ENCODE measurements at places on chromosomes 5 and 9.

DNA sequence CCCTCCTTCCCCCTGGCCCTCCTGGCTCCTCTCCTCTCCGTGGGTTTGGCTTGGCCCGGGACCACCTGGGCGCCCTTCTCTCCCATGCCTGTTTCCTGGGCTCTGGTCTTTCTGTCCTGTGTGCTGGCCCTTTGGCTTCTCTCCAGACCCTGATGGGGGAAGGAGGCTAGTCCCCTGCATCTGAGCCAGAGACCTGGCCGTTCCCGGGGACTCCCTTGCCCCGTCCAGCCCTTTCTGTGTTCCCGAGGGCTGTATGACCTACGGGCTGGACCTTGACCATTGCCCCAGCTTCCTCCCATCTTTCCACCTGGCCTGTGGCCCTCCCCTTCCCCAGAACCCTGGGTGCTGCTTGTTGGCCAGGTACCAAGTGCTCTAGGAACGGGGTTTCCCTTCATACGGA is 8.4 kb downstream of the NELFB start:
- DNase-seq, result no peak

DNA sequence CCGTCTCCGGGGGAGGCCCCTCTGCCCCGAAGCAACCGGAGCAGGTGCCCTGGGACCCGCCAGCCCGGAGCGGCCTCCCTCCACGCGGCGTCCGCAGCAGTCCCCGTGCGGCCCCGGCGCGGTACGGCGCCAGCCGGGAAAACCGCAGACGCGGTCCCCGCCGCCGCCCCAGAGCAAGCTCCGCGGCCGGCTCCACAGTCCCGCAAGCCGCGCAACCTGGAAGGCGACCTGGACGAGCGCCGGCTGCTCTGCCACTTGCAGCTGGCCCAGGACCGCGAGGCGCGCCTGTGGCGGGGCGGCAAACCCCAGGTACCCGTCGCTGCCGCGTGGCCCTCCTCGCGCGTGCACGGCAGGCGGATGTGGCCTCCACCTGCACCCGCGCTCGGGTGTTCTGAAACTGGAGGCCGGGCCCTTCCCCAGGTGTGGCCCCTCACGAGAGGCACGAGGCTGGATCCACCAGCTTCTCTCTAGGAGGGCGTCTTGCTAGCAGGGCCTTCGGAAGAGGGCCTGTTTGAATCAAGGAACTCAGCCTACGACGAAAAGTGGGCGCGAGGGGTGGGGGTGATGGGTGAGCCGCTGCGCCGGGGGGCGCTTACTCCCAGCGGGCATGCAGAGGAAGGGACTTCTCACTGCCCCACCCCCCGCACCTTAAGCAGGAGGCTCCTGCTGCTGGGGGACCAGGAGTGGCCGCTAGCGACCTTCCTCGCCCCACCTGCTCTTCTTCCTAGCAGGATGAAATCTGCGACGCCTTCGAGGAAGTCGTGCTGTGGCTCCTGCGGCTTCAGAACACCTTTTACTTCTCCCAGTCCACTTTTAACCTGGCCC is 602 bp downstream of the CCNI2 start:
- DNase-seq, result no peak

GRCh38 chr5:174337276-174338184 is 292.0 kb downstream of the NSG2 start:
- DNase-seq, result no peak

DNA sequence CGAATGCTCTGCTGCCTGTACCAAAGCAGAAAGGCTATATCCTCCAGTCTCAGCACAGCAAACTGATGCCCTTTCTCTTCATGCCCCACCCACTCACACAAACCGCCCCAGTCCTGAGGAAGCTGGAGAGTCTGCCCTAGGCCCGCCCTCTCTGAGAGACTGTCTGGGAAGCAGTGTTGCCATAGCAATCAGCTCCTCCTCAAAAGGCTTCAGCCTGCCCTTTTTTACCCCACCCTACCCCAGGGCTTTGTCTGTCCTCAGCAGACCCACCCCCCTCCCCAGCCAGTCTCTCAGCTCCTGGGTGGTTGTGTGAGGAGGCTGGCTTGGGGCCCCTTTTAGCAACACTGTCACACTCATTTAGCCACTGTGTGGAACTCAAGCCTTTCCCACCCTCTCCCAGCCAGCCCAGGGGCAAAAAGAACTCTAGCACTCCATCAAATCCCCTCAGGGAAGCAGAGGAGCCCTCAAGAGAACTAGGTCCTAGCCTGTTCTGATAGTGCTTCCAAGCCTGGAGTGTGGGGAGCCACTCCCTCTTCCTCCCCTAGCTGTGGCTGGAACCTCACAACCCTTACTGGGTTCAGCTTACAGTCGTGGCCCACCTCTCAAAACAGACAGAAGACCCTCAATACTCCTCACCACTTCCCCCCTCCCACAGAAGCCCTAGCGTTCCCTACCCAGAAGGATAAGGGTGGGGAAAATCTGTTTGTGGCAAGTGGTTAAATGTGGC is 1.4 kb downstream of the ATOSB start:
- peak; percentile 79 for DNase-seq

DNA sequence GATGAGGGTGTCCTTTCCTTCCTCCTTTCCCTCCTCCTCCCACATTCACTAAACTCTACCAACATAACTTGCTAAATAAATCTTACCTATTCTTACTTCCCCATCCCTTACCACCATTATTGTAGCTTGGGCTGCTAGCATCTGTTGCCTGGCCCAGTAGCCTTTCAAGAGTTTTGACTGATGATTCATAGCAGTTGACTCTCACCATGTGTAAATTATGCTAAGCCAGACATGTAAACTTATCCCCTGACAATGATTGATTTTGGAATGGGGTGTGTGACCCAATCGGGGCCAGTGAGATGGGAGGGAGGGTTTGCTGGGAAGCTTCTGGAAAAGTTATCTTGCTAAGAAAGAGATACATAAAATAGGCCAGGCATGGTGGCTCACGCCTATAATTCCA is 161.8 kb upstream of the SPRY4 start:
- DNase-seq, result no peak

DNA sequence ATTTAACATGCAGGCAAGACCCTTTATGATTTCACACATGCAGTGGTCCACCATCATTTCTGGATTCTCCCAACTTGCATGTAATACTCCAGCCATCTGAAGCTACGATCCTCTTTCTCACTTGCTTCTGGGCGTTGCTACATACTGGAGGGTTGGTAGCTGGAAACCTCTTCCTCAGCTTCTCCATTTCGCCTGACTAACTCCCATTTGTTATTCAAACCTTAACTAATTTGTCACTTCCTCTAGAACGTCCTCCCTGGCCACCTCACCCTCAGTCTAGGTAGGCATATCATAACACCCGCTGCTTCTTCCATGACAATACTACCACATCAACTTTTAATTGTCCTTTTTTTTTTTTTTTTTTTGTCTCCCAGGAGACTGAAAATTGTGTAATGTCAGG is 72.6 kb upstream of the EQTN start:
- no peak for DNase-seq

DNA sequence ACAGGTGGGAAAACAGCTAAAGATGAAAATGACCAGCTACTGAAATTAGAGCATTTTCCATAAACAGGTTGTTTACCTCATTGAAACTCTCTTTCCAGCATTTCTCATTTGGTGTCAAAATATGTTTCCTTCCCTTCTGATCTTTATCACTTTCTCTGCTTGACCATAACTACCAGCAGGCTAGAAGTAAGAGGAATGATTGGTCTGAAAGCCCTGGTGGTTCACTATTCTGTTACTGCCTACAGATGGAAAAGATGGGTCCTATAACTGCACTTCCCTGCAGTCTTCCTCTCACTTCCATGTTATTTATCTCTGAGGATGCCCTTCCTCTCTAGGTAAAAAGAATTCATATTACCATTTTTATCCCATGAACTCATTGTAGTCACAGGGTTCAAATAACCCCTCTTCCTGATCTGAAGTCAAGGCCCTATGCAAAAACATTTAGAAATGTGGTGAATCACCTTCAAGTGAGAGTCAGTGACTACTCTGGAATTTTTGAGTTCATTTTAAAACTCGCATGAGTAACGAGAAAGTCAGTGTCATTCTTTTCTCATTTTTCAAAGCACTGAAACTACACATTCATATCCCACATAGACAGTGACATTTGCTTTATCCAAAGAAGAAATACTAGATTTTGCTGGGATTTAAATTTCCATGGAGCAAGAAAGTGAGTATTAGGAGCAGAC is 51.7 kb downstream of the ZNF474 start:
- DNase-seq, result no peak

GRCh38 chr9:105877721-105878120 is 183.4 kb downstream of the TMEM38B start:
- DNase-seq, result no peak

DNA sequence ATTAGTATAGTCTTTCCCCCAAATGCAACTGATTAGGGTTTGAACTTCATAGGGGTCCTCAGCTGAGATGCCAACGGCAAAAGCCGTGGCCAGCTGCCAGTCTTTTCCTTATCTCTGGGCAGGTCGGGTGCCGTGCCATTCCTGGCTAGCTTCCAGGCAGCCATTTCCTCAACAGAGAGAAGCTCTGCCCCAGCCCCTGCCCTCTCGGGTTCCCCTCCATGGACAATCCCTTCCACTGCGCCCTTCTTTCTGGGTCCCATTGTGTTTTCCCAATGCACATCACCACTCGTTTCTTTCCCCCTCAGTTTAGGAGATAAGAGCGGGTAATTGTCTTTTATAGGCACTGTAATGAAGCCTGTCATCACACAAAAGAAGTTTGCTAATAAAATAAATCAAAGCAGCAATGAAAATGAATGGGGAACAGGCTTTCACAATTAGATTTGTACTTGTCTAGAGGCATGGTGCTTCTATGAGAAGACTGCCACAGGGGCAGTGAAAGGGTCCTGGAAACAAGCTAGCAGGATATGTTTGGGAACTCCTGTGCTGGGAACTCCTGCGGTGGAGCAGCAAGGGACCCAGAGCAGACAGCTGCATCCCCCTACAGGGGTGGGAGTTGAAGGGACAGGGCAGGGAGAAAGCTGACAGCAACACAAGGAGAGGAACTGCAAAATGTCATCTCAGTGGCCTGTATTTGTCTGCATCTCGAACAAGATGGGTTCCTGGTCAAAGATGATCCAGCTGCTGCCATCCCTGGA is 48.0 kb upstream of the SAP30L start:
- no peak for DNase-seq

DNA sequence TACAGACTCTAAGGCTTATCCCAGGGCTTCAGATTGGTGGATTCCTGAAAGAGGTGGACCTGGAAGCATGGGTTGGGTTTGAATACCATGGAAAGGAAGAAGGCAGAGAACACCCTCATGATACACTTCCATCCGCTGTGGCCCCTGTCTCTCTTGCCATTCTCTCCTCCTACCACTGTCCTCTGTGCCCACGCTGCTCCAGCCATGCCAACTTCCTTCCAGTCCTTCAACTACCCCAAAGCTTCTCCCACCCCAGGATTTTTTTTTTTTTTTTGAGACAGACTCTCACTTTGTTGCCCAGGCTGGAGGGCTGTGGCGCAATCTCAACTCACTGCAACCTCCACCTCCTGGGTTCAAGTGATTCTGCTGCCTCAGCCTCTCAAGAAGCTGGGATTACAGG is 1.7 kb upstream of the SPARC start:
- no peak for DNase-seq

- DNase-seq, result no peak
These were observed 67.4 kb downstream of the ZNF608 start for GRCh38 chr5:124678922-124679519.

GRCh38 chr9:82188817-82189216 is 200.2 kb downstream of the SPATA31D1 start:
- DNase-seq, result no peak

- DNase-seq, result no peak
These were observed 7.6 kb downstream of the OLFML2A start for GRCh38 chr9:124784509-124784908.

- DNase-seq, result no peak
These were observed 51.5 kb upstream of the CTNNA1 start for GRCh38 chr5:138701678-138702077.

DNA sequence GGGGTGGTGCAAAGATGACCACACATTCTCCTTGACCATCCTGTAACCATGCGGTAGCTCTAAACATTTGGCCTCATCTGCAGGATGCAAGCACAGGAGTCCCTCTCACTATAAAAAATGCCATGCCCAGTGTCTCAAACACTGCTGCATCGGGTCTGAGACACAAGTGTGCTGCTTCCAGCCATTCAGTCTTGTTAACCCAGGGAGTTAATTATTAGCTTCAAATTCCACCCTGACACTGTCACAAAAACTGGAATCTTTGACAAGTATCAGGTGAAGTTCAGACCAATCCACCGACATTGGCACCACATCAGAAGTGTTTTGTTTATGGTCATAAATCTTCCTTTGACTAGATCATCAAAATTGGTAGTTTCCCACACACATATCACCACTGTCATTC is 119.1 kb upstream of the RASEF start:
- DNase-seq, result no peak

- no peak for DNase-seq
These were observed 101.3 kb downstream of the NUDT12 start for GRCh38 chr5:103461243-103461642.

DNA sequence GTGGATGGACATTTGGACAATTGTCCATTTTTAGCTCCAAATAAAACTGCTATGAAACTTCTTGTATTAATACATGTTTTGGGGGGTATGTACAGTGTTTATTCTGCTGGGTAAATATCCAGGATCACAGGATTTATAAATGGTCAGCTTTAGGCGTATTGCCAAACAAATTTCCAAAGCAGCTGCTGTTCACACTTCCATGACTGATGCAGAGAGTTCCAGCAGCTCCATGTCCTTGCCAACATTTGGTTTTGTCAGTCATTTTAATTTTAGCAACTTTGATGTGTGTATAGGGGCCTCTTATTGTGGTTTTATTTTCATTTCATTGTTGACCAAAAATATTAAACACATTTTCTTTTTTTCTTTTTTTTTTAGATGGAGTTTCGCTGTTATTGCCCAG is 9.8 kb upstream of the SUSD1 start:
- DNase-seq, result no peak

DNA sequence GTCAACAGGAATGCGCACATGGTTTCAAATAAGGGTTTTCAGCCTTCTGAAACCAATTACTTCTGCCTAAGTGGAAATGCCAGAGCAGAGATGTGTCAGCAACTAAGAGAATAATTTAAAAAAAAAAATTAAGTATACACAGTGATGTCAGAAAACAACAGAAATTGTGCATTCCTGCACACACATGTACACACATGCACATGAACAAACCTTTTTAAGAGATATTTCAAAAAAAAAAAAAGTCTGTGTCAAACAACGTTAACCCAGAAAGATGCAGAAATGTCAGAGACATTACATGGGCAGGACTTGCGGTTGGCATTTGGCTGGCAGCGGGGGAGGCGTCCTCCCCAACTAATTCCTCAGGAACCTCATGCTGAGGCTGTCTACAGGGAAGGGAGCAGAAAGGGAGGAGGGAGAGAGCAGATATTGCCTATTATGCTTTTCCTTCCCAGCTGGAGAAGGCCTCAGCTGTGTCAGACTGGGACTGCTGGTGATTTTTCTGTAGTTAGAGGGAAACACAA is 536.9 kb upstream of the WWC1 start:
- no peak for DNase-seq

GRCh38 chr9:117703537-117703936 is 666 bp upstream of the TLR4 start:
- no peak for DNase-seq

- DNase-seq, result no peak
These were observed 1.1 kb upstream of the IRF1 start for GRCh38 chr5:132491368-132492364.

Measured in anterior cingulate cortex (tissue), 58 donors.